NCI-H1105 (cell line): ENCODE measurements at places on chromosomes 5 and 9.

GRCh38 chr5:7801891-7802614 is 48.9 kb downstream of the CFAP90 start:
- no peak for DNase-seq

DNA sequence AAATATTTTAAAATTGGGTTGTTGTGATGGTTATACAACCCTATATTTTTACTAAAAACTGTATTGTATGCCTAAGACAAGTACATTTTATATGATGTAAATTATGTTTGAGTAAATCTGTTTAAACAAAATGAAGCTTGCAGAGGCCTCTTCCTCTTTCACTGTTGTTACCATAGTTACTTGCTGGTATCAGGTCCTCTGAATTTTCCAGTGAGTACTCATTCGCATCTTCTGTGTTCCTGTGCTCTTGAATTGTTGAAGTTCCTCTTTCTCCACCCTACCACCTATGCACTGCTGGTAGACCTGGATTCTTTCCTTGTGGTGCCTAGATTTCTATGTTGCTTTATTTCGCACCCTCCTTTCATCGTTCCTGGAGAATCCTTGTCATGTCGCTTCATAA is 938.5 kb upstream of the ACO1 start:
- DNase-seq: no peak

DNA sequence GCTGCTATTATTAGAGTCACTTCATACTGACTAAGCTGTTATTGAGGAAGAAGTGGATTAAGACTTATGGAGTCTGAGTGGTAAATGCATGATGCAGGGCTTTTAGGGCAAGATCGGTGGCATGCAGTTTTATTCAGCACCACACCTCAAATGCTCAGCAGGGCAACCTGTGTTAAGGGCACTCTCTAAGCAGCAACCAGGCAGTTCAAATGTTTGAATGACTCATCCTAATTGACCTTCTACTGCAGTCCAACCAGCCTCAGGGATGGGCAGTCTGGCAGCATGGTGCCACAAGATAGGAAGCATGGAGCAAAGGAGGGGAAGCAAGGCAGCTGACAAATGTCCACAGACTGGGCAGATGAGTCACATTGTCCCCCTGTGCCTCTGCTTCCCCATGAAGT is 80.2 kb upstream of the MIER3 start:
- no peak for DNase-seq

GRCh38 chr9:114507726-114508125 is 2.5 kb upstream of the WHRN start:
- no peak for DNase-seq

DNA sequence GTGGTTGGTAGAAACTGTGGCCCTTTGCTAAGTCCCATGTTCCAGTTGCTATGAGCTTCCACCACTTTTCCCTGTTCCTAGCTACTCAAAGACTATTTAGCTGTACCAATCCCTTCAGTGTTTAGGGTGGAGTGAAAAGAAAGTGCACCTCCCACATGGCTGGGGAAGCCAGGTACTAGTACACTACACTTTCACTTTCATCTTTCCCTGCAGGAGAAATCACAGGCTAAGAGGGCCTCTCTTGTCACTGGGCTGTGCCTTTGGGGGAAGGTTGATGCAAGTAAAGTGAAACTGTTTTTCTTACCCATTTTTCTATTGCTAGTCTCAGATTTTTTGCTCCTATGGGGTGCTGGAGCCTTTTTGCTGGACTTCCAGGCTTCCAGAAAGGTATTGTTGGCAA is 33.5 kb upstream of the CKS2 start:
- DNase-seq: no peak

- no peak for DNase-seq
Measured at GRCh38 chr5:39176759-39177630, 42.4 kb downstream of the FYB1 start.

DNA sequence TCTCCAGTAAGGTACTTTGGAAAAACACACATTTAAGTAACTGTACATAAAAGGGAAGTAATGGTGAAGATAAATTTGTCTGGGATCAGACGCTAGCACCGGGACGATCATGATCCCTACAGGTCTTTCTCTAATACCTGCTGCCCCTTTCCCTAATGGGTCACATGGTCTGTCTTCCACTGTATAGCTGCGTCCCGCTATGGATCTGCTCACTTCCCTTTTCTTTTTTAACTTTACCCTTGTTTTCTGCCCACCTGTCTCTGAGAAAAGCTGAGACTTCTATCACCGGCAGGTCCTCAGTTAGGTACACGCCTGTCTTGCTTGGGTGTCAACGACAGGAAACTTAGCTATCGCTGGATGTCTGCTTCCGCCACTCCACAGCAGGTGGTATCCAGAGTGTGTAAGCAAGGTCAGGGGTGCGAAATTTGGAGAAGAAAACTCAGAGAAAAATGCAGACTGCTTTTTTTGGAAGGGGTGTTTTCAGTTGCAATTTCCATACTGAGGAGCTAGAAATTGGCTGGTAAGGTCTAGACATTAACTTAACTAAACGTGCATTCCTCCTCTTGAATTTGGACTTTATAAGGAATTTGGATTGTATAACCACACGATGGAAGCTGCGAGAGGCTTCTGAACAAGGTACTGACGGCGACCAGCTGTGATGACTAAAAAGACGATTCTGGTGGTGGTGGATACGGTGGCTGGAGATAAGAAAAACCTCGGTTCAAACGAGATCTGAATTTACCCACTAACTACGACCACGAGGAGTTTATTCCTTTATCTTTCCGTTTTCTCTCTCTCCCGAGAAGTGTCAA is 1.1 kb upstream of the ICE1 start:
- no peak for DNase-seq

DNA sequence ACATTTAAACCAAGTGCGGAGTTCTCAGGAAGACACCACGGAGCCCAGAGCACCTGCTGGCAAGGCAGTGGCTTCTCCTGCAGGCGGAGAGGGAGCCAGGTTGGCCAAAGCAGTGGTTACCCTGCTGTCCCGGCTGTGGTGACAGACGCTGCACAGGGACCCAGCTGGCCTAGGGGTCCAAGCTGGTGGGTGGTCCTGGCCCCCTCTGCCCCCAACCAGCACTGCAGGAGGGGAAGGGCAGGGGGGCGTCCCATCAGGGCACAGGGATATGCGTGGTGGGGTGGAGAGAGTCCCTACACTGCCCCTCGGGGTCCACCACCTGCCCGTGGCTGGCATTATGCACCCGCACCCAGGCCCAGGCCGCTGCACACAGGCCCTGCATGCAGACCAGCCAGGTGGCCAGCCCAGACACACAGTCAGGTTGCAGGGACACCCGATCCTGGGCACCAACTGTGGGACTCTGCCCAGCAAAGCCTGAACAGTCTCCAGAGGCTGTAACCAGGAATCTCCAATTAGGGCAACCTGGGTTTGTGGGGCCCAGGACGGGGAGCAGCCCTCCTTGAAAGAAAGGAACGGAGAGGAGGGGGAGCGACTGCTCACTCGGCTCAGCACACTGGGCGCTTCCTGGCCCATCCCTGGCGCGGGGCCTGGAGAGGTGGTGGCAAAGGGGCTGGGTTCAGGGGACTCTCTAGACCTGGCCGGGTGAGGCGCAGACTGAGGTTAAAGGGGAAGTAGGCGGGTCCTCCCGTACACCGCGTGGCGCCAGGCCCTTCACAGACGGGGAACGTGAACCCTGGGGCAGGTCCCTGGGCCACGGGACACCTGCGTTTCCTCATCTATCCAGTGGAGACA is 46.3 kb downstream of the NACC2 start:
- DNase-seq: no peak

- no peak for DNase-seq
Measured at GRCh38 chr9:89945133-89945532, 340.3 kb downstream of the GADD45G start.

- DNase-seq: no peak
Measured at GRCh38 chr9:4192450-4192849, 107.4 kb downstream of the GLIS3 start.

- no peak for DNase-seq
Measured at GRCh38 chr9:33453286-33453860, 6.0 kb upstream of the AQP3 start.

DNA sequence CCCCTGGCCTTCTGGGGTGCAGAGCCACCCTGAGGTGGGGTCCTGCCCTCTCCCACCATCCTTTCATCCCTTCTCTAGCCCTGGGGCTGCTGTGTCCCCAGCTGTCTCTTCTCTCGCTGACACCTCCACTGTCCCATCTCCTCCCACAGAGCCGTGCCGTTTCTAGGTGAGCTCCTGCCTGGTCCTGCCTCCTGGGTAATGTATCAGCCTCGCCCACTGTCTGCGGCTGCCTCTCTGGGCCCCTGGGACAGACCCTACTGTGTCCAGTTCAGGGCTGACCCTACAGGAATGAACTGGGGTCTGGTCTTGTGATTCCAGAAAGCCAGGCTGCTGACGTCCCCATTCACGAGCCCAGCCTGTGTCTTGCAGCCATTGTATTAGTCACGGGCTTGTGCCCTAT is 4.1 kb downstream of the PAEP start:
- DNase-seq: no peak

- DNase-seq: no peak
Measured at GRCh38 chr5:92543201-92543600, 1037.8 kb downstream of the NR2F1-AS1 start.

- DNase-seq: no peak
Measured at GRCh38 chr5:1104327-1105006, 7.4 kb downstream of the SLC12A7 start.

GRCh38 chr5:155978850-155979249 is 348.1 kb upstream of the SGCD start:
- no peak for DNase-seq

DNA sequence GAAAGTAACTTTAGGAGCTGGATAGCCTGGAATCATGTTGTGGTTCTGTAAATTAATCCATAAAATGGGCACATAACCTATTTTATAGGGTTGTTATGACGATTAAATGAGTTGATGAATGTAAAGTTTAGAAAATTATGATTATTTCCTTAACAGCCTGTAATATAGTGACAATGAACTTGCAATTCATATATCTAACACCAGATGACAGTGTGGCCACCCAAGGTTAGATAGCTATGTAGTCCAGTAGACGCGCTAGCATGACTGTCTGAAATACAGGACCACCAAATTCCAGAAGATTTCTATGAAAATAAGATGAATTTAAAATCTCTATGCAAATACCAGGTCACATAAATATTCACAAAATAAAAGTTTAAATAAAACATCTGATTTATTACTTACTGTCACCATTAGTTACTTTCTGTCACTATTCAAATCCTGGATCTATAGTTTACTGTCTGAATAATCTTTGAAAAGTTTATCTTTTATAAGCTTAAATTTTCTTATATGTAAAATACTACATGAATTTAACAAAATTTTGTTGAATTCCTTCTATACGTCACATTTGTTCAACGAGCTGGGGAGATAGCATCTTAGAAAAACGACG is 26.1 kb upstream of the MACIR start:
- peak; percentile 5 for DNase-seq

DNA sequence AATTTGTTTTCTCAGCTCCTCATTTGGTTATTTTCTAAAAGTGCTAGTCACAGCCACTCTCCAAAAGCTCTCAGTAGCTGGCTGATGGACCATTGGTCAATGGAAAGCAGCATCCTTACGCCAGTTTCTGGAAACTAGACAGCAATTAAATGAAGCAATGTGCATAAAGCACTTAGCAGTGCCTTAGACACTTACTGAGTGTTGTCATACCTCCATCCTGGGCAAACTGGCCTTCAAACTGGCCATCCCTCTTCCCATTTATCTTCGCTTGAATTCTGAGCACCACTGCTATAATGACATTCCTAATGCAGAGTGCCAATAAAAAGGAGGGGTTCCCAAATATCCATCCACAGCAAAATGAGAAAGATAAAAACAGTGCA is 209.2 kb downstream of the ENC1 start:
- DNase-seq: no peak

DNA sequence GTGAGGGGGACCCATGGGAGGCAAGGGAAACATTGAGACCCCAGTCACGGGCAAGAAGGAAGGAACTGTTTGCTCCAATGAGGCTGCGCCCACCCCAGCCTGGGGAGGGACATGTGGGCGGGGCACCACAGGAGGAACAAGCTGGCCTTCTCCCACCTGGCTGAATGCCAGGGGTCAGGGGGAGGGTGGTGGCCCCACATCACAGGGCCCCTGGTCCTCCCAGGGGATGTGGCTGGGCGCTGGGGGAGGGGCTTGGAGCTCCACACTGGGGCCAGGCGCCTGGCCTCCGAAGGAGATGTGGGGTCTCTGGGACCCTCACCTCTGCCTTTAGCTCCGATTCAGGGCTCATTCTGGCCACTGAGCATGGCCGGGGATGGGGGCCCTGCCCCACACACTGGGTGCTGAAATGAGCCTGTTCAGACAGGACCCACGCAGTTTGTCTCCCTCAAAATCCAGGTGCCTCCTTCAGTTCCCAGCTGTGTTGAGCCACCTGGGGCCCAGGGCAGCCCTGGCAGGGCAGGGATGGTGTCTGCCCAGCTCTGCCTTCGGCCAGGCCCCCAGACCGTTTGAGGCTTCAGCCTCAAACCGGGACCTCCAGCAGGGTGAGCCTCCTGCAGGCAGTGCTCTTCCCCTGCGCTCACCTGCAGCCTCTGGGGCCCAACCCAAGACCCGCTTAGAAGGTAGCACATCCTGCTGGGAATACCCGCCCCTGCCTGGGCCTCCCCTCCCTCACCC is 33.2 kb upstream of the NOTCH1 start:
- DNase-seq: no peak

GRCh38 chr5:179154991-179155955 is 95.1 kb downstream of the ZNF354C start:
- no peak for DNase-seq

DNA sequence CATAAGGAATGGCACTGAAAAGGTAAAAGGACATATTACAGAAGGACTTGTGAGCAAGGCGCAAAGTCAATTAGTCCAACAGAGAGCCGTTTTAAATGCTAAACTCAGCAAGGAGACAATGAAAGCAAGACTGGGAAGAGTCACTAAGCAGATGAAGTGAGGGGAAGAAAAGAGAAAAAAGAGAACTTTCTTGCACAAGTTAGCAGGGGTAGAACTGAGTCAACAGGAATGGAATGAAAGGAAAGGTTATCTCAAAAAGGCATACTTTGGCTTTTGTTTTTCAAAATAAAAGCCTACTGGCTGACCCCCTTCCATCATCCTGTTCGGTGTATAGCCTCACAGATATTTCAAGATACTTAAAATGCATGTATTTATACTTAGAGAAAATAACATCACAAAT is 75.0 kb downstream of the NR6A1 start:
- DNase-seq: no peak

- DNase-seq: no peak
Measured at GRCh38 chr5:132876020-132876759, 2.7 kb downstream of the LEAP2 start.

DNA sequence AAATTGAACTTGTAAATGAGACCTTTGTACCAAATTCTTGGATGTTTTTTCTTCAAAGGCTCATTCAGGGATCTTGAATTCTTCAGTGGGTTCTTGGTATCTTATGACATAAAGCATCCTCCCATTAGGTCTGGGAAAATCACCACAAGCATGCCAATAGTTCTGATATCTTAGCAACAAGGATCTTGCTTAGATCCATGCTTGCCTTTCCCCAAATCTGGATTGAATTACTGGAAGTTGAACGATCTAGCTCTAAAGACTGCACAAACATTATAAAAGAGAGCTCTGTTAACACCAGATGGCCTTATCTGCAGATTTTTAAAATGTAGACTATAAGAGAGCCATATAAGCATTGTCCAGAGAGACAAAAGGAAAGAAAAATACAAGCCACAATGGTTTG is 266.3 kb downstream of the RAB3C start:
- no peak for DNase-seq
